ENCODE measurements at places on chromosomes 7 and 10. TPM values are rescaled to one million over a fixed set of nuclear protein-coding genes. Genes with fewer than 3 reads are reported as not detected.

DNA sequence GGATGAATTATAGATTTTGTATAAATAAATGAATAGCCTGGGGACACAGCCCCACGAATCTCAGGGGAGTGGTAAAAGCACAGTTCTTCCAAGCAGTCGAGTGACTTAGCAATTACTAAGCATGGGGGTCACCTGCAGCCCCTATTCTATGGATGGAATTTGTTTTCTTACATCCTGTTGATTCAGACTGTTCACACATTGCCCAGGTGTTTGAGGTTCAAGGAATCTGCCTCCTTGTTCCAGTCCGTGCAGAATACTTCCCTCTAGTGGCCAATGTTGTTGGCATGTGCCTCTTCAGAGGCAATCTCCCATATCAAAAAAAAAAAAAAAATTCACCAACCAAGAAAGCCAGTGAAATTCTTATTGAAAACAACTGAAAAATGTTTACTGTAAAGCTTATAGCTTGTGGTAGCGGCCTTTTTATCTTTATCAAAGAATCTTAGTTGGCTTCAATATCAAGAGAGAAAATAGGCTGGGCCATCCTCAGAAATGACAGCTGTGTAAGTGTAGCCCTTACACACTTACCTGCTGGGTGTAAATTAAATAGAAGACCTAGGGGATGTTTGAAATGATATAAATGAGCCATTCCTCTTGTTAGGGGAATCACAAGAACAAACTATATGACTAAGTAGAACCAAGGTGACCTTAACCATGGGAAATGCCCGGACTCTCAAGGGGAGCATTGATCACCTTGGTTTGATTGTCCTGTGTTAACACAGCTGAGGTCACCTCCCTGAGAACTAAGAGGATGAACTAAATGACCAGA lies 7.8 kb downstream of the LIPM start:
- H3K27ac ChIP-seq, result no peak overlapping the region
- H3K27me3 ChIP-seq, result no peaks in the 10 kb centered on the region
- no peak for DNase-seq
- H3K36me3 ChIP-seq, result no peaks in the 10 kb centered on the region

- H3K27me3 ChIP-seq, result no peaks in the 10 kb centered on the region
- no peak overlapping the region for H3K4me3 ChIP-seq
- H3K27ac ChIP-seq, result no peak overlapping the region
- no peak for DNase-seq
Observed at GRCh38 chr7:82375713-82376112, 67.9 kb downstream of the CACNA2D1 start.

The RELN gene
- total RNA-seq, result not detected

The GPC2 gene
- total RNA-seq, result 37.0 TPM

- no peaks in the 10 kb centered on the region for H3K4me1 ChIP-seq
- H3K36me3 ChIP-seq, result no peaks in the 10 kb centered on the region
- H3K4me3 ChIP-seq, result no peak overlapping the region
- no peaks in the 10 kb centered on the region for H3K27me3 ChIP-seq
- DNase-seq, result no peak
Observed at GRCh38 chr10:75852851-75853484, 421.5 kb downstream of the LRMDA start.

The SFTPA2 gene
- not detected for total RNA-seq

The TUBB8 gene
- total RNA-seq, result not detected

The ZKSCAN5 gene
- 5.5 TPM for total RNA-seq

GRCh38 chr7:110664803-110665202 lies 426.1 kb upstream of the LRRN3 start:
- no peak overlapping the region for H3K4me3 ChIP-seq
- H3K4me1 ChIP-seq, result no peaks in the 10 kb centered on the region
- H3K27ac ChIP-seq, result no peak overlapping the region

DNA sequence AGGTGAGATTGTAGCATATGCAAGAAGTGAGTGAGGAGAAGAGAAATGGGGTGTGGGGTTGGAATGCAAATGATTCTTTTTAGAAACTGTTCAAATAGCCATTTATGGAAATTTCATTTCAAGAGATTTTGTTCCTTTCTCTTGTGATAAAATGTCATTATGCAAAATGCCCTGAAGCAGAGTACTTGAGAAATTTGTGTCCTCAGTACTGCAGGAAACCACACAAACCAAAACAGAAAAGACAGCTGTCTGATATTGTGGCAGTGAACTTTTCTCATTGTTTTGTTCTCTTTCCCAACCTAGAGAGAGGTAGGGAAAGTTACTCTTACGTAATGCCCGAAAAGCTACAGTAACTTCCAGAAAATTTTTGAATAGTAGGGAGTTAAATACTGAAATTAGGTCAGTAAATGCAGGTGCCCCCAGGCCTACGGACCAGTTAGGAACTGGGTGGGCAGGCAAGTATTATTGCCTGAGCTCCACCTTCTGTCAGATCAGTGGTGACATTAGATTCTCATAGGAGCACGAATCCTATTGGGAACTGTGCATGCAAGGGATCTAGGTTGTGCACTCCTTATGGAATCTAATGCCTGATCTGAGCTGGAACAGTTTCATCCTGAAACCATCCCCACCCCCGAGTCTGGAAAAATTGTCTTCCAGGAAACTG lies 34.0 kb downstream of the DLD start:
- H3K27me3 ChIP-seq, result no peaks in the 10 kb centered on the region
- no peak overlapping the region for H3K4me3 ChIP-seq
- no peak for DNase-seq
- no peak overlapping the region for H3K27ac ChIP-seq
- no peaks in the 10 kb centered on the region for H3K36me3 ChIP-seq

The CCL24 gene
- total RNA-seq, result not detected

GRCh38 chr7:135763261-135763660 lies 14.6 kb upstream of the FAM180A start:
- H3K27ac ChIP-seq, result no peak overlapping the region
- peaks cover 3% of the 10 kb centered on the region for H3K27me3 ChIP-seq
- H3K36me3 ChIP-seq, result no peaks in the 10 kb centered on the region
- no peaks in the 10 kb centered on the region for H3K4me1 ChIP-seq

- H3K27me3 ChIP-seq, result no peaks in the 10 kb centered on the region
- DNase-seq, result no peak
- H3K36me3 ChIP-seq, result no peaks in the 10 kb centered on the region
- no peaks in the 10 kb centered on the region for H3K4me1 ChIP-seq
- H3K27ac ChIP-seq, result no peak overlapping the region
Observed at GRCh38 chr10:82737549-82737948, 862.6 kb downstream of the NRG3 start.

- H3K27ac ChIP-seq, result peak overlapping the region; percentile 85
- H3K4me3 ChIP-seq, result peak overlapping the region; percentile 94
- peaks cover 19% of the 10 kb centered on the region for H3K36me3 ChIP-seq
- no peaks in the 10 kb centered on the region for H3K27me3 ChIP-seq
- peaks cover 11% of the 10 kb centered on the region for H3K4me1 ChIP-seq
Observed at GRCh38 chr7:155643804-155644177, 670 bp upstream of the RBM33 start.

- no peaks in the 10 kb centered on the region for H3K36me3 ChIP-seq
- H3K27ac ChIP-seq, result no peak overlapping the region
- H3K27me3 ChIP-seq, result no peaks in the 10 kb centered on the region
- no peaks in the 10 kb centered on the region for H3K4me1 ChIP-seq
- no peak overlapping the region for H3K4me3 ChIP-seq
- no peak for DNase-seq
Observed at GRCh38 chr10:109984013-109984412, 23.8 kb upstream of the ADD3 start.

DNA sequence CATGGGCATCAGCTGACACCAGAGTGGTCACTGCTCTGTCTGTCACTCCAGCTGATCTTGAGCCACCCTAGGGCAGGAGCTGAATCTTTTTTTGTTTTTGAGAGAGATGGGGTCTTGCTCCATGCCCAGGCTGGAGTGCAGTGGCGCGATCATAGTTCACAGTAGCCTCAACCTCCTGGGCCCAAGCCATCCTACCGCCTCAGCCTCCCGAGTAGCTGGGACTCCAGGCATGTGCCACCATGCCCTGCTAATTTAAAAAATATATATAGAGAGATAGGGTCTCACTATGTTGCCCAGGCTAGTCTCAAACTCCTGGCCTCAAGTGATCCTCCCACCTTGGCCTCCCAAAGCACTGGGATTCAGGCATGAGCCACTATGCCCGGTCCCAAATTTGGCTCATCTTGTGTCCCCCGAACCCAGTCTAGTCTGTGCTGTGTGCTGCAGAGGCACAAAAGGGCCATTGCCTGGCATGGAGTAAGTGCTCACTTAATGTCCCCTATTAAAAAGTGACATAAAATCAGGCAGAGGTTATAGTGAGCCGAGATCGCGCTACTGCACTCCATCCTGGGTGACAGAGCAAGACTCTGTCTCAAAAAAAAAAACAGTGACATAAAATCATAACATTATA lies 8.1 kb upstream of the FZD9 start:
- H3K27me3 ChIP-seq, result no peaks in the 10 kb centered on the region
- no peaks in the 10 kb centered on the region for H3K4me1 ChIP-seq
- H3K27ac ChIP-seq, result no peak overlapping the region
- no peak for DNase-seq
- no peaks in the 10 kb centered on the region for H3K36me3 ChIP-seq
- no peak overlapping the region for H3K4me3 ChIP-seq

Data from T-cell (primary cell).